Upper lobe of left lung (tissue), 6 donors: ENCODE measurements at places on chromosomes 1 and 21.

GRCh38 chr1:71463144-71463543 lies 382.3 kb upstream of the ZRANB2 start:
- no peaks in the 10 kb centered on the region for H3K36me3 ChIP-seq
- H3K27ac ChIP-seq: no peak overlapping the region
- H3K4me1 ChIP-seq: no peaks in the 10 kb centered on the region
- H3K27me3 ChIP-seq: no peaks in the 10 kb centered on the region

GRCh38 chr1:17310068-17310640 lies 2.2 kb downstream of the PADI4 start:
- H3K27me3 ChIP-seq: no peaks in the 10 kb centered on the region
- H3K4me3 ChIP-seq: no peak overlapping the region
- peak overlapping the region; percentile 36 for H3K27ac ChIP-seq
- DNase-seq: no peak

GRCh38 chr1:5620997-5621396 lies 371.2 kb downstream of the NPHP4 start:
- H3K27me3 ChIP-seq: no peaks in the 10 kb centered on the region
- no peak for DNase-seq
- H3K4me1 ChIP-seq: no peaks in the 10 kb centered on the region
- no peaks in the 10 kb centered on the region for H3K36me3 ChIP-seq

DNA sequence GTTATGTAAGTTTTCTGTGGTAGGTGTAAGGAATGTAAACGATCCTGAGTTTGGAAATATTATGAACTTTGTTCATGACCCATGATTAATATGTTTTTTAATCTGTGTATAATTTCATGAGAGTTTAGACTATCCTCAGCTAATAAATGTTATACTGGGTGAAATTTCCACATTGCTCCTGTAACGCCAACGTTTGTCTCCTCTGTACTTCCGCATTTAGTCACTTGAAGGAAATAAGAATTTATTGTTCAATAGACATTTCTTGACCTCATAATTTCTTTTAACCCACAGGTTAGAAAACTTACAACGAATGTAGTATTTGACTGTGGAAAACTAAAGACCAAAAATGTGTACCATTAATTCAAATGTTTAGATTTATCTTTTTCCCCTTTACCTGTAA lies 876 bp downstream of the KCNJ15 start:
- no peak for DNase-seq
- H3K27me3 ChIP-seq: no peaks in the 10 kb centered on the region
- peaks cover 3% of the 10 kb centered on the region for H3K4me1 ChIP-seq
- peak overlapping the region; percentile 80 for H3K27ac ChIP-seq
